ENCODE measurements at places on chromosomes 7 and 10.

DNA sequence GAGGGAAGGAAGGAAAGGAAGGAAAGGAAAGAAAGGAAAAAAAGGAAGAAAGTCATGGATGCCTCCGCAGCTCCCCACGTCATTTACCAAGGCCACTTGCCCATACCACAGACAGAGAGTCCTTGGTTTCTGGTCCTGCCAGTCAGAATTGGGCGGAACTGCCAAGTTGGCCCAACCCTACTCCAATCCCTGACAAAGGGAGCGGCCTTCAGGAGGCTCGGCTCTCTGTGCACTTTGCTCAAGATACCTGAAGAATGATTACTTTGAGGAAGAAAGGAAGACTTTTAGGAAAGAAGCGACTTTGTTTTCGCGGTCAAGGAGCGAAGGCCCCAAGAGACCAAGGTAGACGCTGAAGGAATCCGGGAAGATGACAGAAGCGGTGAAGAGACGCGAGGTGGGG lies 49.1 kb upstream of the FXYD4 start:
- DNase-seq = no peak

GRCh38 chr10:110827875-110828274 lies 43.9 kb upstream of the PDCD4 start:
- DNase-seq = peak; percentile 48

DNA sequence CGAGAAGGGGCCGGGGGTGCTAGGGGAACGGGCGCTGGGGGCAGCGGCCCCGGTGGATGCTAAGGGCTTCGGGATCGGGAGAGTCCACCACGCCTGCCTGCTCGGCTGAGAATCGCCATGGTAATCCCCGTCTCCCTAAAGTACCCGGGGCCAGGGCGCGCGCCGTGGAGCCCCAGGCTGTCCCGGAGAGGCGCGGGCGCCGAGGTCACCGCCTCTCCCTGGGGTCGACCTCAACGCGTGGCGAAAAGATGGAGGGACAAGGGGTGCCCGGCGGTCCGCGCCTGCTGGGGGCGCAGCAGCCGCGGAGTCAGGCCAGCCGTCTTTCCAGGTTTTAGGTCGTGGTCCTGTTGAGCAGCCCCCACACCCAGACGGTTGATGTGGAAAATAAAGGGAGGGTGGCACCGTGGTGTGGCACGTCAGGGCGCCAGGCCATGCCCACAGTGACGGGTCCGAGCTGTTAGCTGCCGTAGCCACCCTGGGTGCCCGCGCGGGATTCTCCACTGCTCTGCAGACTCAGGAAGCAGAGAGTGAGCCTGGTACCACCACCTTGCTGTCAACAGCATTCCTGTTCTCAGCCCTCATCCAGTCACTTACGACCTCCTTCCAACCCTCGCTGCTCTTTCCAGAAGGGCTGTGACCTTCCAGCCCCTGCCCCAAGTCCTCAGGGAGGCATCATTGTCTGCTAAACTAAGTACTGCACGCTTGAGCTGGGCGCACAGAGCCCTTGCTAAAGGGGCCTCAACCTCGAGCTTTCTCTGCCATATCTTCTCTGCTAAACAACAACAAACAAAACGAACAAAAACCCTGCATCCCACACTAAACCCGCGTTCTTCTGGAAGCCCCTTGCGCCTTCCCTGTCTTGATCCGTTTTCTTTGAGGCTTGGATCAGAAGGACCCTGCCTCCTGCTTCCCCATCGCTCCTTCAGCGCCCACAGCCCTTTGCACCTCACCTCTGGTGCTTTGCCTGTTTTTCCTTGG lies 666 bp downstream of the SMKR1 start:
- no peak for DNase-seq

- peak; percentile 46 for DNase-seq
Observed at GRCh38 chr10:46002916-46003693, 27.3 kb downstream of the NCOA4 start.

DNA sequence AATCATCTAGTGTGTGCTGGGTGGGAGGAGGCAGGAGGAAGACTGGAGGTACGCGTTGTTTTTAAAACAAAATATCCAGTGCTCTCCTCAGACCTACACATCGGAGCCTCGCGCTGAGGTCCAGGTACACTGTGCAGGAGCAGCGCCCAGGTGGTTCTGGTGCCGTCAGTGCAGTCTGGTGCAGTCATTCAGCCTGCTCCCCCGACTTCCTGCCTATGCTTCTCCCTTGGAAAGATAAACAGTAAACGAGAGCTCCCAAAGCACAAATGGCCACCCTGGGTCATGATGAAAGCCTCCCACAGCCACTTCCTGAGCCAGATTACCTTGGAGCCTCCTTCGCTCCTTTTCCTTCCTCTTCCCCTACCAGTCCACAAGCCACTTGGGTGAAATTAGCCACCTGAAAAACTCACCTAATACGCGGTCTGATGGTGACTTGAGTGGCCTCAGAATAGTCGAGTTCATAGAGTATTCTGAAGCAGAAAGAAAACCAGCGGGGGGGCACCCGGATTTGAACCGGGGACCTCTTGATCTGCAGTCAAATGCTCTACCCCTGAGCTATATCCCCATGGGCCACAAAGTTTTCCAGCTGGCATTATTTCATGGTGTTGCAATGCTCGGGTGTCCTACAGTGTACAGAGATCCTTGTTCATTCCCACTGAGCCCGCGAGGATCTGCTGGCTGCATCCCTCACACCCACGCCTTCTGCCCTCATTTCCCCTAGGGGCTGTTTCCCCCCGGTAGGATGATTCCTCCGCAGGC lies 82.5 kb downstream of the ZNF467 start:
- DNase-seq = peak; percentile 78

DNA sequence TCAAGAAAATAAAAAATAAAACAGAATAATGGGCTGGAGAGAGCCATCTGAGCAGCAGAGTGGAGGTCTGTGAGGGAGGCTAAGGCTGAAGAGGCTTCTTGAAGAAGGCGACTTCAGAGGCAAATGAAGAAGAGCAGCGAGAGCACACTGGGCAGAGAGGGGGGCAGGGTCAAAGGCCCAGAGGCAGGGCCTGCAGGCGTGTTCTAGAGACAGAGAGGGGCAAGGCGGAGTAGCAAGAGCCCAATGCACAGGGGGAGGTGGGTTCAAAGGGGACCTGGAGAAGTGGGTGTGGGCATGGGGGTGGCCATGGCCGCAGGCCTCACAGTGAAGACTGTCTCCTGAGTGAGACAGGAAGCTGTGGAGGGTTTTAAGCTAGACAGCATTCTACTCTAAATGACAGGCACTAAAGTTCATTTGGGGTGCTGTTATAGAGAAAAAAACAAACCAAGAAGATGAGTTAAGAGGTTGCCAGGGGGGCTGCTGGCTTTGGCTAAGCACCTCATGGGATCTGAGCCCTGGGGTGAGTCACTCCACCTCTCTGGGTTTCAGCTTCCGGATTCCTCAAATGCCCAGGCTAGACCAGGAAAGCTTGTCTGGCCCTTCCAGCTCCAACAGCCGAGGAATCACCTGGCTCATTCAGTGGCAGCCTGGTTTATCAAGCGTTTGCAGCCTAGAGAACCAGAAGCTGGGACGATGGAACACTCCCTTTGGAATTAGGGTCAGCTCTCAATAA lies 81.7 kb downstream of the DLG5 start:
- DNase-seq = peak; percentile 72

DNA sequence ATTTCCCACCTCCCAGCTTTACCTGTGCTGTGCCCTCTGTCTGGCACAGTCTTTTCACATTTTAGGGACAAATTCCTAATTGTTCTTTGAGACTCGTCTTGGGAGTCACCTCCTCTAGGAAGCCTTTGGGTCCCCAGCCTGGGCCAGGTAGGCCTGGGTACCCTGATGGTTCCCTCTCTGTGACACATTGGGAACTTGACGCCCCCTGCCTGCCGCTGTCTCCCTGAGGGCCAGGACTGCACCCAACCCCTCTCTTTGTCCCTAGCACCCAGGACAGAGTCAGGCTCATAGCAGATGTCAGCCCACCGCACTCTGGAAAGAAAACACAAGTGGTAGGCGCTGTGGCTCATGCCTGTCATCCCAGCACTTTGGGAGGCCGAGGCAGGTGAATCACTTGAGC lies 71.4 kb downstream of the GTF2IRD1 start:
- no peak for DNase-seq

DNA sequence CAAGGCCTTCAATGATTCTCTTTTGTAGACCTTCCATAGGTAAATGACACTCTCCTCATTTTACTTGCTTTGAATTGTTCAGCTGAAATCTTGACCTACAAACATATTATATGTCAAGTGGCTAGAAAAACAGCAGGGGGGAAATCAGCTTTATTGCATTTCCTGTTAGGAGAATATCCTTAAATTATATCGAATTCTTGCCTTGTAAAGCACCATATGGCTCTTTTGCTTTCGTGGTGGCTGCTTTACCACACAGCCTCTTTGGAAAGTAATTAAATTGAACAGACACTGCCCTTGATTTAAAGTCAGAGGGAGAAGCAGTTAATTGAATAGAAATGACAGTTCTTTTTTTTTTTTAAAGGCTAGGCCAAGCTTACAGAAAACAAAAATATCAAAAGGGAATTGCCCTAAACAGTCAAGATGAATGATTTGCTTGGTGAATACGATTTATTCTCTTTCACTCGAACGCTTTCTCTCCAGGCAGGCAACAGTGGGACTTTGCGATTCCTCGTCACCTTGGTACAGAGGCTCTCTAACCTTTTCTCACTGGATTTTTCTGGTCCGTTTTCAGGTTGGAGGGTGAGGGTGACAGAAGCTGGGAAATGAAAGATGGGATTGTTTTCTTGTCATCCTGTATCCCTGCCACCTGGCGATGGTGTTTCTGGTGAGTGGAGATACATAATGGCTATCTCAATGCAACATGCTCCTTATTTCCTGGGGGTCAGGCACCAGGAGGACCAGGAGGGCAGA lies 126.0 kb downstream of the GATA3 start:
- no peak for DNase-seq

DNA sequence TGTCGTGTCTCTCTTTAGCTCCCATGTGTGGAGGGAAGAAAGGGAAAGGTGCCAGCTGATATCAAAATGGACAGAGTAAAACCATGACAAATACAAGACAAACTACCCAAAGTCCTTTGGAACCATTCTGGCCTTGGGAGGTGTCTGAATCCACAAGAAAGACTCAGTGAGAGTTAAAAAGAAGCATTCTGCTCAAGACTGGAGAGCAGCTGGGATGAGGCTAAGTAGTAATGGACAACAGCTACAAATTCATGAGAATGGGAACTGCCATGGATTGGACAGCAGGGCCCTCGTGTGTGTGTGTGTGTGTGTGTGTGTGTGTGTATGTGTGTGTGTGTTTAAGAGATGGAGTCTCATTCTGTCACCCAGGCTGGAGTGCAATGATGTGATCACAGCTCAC lies 39.6 kb upstream of the MYL10 start:
- DNase-seq = no peak

GRCh38 chr10:98309366-98310355 lies 41.7 kb upstream of the LOXL4 start:
- peak; percentile 71 for DNase-seq

- no peak for DNase-seq
Observed at GRCh38 chr10:33335551-33335800, 1.0 kb upstream of the NRP1 start.

- no peak for DNase-seq
Observed at GRCh38 chr7:132390705-132391104, 185.6 kb downstream of the PLXNA4 start.

GRCh38 chr10:21364196-21365114 lies 161.0 kb downstream of the SKIDA1 start:
- peak; percentile 82 for DNase-seq

DNA sequence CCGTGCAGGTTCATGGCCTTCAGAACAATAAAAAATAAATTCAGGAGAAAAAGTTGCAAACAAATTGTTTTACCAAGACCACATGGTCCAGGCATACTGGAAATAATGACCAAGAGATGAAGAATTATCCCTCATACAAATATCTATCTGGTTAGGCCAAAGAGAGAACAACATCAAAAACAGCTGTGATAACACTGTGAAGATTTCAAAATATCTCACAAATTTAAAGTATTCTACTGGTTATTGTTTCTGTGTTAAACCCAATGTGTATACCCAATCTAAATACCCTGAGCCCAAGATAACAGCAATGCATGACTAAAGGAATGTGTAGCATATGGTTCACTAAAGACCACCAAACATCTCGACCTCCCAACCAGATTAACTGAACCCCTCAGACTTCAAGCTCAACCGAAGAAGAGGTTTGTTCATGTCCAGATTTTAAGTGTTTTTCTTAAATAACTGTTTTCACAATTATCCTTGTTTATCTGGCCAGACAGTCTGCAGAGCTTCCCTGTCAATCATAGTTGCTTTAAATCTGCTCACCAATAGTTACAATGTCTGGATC lies 10.9 kb downstream of the OR9A2 start:
- no peak for DNase-seq

DNA sequence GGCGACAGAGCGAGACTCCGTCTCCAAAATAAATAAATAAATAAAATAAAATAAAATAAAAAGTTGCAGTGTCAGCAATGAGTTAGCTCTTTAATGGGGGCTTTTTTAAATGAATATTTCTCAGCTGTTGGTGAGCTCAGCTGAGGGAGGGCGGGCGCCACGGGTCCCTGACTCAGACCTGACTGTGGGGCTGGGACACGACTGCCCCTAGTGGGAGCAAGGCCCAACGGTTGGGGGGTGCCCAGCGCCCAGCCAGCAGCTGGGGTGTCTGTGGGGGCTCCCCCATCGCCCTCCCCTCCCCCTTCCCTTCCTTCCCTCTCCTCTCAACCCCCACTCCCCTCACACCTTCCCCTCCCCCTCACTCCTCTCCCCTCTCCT lies 46.6 kb downstream of the PWWP2B start:
- peak; percentile 52 for DNase-seq

DNA sequence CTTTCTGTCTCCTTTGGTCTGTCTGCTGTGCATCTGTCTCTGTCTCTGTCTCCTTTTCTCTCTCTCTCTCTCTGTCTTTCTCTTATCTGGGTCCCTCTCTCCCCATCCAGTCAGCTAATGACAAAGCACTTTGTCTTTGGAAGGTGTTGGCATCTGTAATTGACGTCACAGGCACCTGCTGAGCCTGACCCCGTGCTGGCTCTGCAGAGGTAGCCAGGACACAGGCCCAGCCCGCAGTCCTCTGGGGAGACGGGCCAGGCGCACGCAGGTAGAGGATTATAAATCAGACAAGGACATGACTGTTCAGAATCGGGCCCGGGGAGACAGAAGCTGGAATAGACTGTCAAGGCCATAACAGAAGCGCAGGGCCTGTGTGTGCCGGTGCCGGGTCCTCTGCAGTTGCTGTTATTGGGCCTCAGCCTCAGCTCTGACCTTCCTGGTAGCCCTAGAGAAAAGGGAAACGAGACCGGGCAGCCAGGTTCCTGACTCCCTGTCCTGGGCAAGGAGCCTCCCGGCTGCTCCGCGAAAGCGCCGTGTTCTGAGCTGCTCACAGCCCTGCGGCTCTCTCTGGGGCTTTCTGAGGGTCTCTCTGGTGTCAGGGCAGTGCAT lies 10.7 kb upstream of the PSMG3 start:
- no peak for DNase-seq

DNA sequence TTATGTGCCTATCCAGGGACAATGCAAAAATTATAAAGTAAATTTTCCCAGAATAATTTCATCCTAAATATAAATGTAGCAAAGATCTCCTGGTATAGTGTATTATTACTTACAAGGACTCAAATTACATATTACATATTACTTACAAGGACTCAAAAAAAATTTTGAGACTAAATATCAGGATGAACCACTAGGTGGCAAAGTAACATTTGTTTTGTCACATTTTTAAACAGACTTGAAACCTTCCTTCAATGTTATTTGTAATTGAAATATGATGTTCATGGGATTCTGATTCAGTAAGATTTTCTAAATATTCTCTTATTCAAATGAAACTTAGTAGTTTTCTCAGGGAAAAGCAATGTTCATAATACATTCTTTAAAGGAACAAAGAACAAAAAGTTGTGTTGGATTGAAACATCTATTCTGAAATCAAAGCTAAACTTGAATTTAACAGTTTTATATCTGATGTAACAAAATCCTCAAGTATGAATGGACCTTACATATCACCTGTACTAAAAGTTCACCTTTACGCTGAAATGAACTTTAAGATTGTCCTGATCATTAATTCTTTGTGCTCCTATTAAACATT lies 74.3 kb upstream of the GNAI1 start:
- DNase-seq = no peak

Data from MG63 (cell line).